ENCODE measurements at places on chromosomes 12 and 14.

DNA sequence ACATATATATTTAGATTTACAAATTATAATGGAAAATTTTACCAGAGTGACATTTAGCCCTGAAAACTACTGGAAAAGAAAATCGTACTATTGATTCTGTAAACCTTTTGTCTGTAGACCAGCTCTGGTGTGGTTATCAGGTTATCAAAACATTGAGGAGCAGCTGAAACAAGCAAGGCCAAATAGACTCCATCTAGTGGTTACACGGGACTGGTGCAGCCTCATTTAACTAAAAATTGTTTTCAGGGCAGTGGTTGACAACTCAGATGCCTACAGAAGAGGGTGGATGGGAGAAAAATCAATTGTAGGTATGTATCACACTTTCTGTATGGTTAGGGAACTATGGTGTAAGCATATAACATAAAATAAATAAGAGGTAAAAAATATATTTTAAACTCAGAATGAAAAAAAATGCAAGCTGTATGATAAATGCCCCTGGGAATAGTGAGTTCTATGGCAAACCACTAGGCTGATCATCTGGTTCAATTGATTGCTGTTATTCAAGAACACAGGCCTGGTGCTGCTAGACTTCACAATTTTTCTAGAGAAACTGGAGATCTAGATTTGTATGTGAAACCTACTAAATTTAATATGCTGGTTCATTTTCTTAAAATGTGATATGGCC, 51.2 kb downstream of the ACSS3 start:
- DNase-seq: peak; percentile 85

- DNase-seq: no peak
These were observed 439.5 kb downstream of the CCER1 start for GRCh38 chr12:90515199-90516175.

DNA sequence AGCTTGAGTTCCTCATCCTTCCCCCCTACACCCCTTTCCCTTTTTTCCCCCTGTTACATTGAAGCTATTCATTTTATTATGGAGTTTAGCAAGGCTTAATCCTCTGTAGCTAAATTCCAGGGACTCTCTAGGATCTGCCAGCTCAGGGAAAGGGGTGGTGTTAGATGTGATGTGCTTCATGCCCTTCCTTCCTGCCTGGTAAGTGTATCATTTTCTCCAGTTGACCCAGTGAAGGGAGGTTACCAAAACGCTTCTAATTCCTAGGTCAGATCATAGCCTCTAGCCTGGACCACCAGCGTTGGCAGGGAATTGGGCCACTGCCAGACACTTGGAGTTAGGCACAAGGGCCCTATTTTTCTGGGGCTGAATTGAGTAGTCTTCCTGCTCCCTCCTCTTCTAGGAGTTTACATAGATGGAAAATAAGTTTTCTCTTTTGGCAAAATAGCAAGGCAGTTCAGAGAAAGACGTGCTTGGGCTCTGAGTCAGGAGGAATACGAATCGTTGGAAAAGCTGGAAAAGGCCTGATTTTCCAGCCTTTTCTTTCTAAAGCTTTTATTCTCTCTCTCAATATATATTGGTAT, 88.3 kb downstream of the NPAS3 start:
- no peak for DNase-seq

DNA sequence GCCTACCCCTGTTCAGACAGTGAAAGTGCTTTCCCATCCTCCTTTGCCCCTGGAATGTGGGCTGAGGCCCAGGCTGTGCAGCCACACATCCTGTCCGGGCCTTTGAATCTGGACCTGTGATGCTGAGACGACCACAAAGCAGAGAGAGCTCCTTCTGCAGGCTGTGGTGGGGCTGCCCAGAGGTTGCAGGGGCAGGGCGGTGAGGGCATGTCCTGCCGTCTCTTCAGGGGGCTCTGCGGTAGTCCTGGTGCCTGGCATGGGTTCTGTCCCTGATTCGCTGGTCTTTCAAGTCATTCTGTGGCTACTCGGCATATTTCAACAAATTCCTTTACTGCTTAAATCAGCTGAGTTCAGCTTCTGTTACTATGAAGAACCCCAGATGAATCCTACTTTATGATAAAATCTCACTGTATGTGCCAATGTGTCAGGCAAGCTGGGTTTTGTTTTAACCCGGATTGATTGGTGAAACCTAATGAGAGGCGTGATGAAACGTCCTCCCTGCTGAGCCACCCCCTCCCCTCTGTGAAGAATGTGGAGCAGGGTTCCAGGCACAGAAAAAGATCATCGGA, 63.4 kb upstream of the DICER1 start:
- DNase-seq: no peak

- no peak for DNase-seq
These were observed 347.3 kb downstream of the RAD51B start for GRCh38 chr14:68166731-68167382.

- peak; percentile 24 for DNase-seq
These were observed 3.1 kb downstream of the DDIT3 start for GRCh38 chr12:57517187-57517586.

- DNase-seq: peak; percentile 94
These were observed 33.6 kb upstream of the CRY1 start for GRCh38 chr12:107126796-107127481.

- no peak for DNase-seq
These were observed 37.1 kb downstream of the CYP46A1 start for GRCh38 chr14:99720941-99721791.

DNA sequence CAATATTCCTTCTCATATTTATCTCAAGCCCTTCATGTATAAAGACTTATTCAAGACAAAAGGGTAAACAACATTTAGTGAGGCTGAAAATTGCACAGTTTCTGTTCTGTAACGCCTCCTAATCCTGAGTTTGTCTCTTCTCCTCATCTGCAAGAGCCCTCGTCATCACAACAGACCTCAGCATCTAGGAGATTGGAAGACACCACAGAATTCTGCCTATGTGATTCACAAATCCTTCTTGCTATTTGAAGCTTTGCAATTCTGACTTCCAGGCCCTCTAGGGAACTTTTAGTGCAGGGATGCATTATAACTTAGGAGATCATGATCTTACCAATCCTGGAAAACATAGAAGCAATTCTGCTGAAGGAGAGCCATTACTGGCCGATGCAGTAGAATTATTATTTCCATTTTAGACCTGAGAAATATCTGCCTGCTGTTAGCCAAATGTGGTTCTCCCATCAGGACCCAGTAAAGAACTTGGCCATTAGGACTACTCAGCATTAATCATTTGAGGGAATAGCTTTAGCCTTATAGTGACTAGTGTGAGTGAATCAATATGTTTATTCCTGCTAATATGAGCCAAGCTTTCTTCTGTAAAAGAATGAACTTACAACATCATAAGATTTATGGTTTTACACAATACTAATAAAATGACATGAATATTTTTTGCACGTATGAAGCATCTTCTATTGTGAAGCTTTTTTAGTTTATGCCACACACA, 119.5 kb downstream of the ANO4 start:
- no peak for DNase-seq

Measured in NCI-H69 (cell line).